ENCODE measurements at places on chromosomes 3 and 15. TPM values are rescaled to one million over a fixed set of nuclear protein-coding genes. Genes with fewer than 3 reads are reported as not detected.

Gene VGLL3
- total RNA-seq, result 13.9 TPM

Gene MORC1
- total RNA-seq, result 0.02 TPM

Gene WWTR1
- 36.4 TPM for total RNA-seq

- DNase-seq, result peak; percentile 41
Measured at GRCh38 chr3:60126511-60127304, 1076.9 kb upstream of the CFAP20DC start.

- no peak for DNase-seq
Measured at GRCh38 chr3:19114461-19114860, 33.8 kb upstream of the KCNH8 start.

GRCh38 chr3:129701161-129701560 lies 94.7 kb upstream of the PLXND1 start:
- DNase-seq, result no peak

GRCh38 chr15:32831485-32831884 lies 113.7 kb downstream of the GREM1 start:
- DNase-seq, result no peak

DNA sequence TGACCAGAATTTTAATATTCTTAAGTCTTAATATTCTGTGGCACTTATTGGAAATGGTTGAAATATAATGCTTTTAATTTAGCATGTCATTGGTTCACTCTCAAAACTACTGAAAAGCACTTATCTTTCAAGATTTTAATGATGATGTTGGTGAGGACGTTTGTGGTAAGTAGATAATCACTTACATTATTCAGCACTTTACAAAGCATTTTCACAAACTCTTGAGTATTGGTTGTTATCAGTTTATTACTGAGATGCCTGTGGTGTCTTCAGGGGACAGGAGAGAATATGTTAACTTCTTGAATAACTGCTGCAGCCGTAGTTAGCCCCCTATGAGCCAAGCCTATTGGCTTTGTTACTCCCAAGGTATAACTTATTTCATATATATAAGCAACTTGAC lies 15.2 kb downstream of the TGFBR2 start:
- no peak for DNase-seq

- peak; percentile 95 for DNase-seq
Measured at GRCh38 chr15:69578787-69579583, 126.4 kb downstream of the RPLP1 start.

- no peak for DNase-seq
Measured at GRCh38 chr3:59406943-59407342, 357.1 kb upstream of the CFAP20DC start.

DNA sequence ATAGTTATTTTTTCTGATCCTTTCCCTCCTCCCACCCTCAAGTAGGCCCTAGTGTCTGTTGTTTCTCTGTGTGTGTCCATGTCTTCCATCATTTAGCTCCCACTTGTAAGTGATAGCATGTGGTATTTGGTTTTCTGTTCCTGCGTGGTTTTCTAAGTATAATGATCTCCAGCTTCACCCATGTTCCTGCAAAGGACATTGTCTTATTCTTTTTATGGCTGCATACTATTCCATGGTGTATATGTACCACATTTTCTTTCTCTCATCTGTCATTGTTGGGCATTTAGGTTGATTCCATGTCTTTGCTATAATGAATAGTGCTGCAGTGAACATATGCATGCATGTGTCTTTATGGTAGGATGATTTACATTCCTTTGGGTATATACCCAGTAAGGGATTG lies 145.7 kb upstream of the NR2E3 start:
- DNase-seq, result no peak

DNA sequence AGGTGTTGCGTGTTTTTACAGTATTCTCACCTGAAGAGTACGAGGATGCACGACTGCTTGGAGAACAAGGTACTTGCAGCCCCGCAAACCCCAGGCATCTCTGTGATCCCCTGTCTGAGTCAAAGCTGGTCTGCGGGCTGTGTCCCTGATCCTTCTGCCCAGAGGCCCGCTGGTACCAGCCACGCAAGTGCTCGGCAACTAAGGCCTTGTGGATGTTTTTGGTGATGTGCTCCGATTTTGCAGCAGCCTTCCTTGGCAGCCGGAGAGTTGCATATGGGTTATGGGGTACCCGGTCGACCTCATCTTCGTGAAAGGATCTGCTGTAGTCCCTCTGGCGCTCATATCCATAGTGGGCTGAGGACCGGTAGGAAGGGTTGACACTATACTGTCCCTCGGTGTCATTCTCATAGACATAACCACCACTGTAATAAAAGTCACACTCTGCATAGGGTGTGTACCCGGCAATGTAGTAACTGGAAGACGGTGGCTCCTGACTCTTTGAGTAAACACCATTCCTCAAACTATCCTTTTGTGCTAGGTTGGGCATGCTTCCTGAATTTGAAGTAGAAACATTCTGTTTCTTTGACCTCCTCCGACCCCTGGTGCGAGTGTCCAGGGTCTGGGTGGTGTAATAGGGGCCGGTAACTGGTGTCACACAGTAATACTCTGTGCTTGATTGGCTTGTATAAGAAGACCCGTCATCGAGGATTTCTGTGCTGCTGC lies 58.6 kb upstream of the LMOD3 start:
- no peak for DNase-seq
